ENCODE measurements at places on chromosomes 3 and 15. TPM values are rescaled to one million over a fixed set of nuclear protein-coding genes. Genes with fewer than 3 reads are reported as not detected.

MNS1 gene
- 25.4 TPM for polyA plus RNA-seq

CRYGS gene
- polyA plus RNA-seq: 10.1 TPM

UBE2Q2 gene
- 43.4 TPM for polyA plus RNA-seq

IL12A gene
- polyA plus RNA-seq: 0.49 TPM

NME9 gene
- polyA plus RNA-seq: 2.7 TPM

MAGEL2 gene
- polyA plus RNA-seq: 4.6 TPM

C3orf20 gene
- polyA plus RNA-seq: 0.19 TPM

DNA sequence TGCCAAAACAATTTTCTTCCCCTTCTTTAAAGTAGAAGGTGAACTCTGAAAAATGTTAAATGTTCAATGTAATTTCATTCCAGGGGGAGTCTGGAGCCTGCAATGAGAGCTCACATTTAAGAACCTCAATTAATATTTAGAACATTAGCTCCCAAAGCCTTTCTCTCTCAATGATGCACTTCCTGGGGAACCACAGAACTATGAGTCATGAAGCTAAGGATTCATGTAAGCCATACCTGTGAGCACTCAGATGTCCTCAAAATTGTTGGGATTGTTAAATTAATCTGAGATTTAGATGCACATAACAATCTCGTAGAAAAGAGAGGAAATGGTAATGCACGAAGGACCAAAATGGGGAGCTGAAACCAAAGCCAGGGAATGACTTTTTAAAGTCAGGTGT lies 244.2 kb upstream of the LRIG1 start:
- no peak for DNase-seq

DNA sequence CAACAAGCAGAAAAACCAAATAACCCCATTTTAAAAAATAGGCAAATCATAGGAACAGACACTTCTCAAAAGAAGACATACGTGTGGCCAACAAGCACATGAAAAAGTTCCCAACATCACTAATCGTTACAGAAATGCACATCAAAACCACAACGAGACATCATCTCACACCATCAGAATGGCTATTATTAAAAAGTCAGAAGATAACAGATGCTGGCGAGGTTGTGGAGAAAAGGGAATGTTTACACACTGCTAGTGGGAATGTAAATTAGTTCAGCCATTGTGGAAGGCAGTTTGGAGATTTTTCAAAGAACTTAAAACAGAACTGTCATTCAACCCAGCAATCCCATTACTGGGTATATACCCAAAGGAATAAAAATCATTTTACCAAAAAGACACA lies 60.7 kb downstream of the ABI3BP start:
- no peak for DNase-seq

- no peak for DNase-seq
These were observed 52.5 kb upstream of the KCNMB2 start for GRCh38 chr3:178483704-178484103.

DNA sequence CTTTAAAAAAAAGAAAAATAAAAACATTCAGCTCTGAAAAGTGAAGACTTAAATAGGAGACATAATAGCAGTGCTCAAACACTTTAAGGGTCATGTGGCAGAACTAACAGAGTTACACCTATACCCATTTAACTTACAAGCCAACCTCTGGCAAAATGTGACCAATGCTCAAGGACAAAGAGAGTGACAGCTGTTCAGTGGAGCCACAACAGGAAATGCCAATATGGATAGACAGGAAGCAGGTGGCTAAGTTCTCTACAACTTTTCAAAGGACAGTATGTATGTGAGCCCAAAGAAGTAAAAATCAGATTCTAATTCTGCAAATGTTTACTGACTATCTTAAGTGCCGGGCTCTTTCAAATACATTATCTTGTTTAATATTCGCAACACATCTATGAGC lies 3.4 kb downstream of the TMCC1 start:
- no peak for DNase-seq

GRCh38 chr3:29156086-29156715 lies 124.7 kb upstream of the RBMS3 start:
- DNase-seq: no peak

DNA sequence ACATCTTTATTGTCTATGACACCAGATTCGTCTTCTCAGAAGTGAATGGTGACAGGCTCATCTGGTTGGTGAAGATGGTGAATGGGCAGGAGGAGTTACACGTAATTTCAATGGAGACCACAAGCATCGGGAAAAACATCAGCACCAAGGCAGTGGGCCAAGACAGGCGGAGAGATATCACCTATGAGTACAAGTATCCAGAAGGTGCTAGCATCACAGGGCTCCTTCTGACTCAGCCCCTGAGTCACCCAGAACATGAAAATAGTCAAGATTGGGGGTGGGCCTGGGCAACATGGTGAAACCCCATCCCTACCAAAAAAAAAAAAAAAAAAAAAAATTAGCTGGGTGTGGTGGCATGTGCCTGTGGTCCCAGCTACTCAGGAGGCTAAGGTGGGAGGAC lies 32.6 kb downstream of the TGM4 start:
- DNase-seq: no peak

DNA sequence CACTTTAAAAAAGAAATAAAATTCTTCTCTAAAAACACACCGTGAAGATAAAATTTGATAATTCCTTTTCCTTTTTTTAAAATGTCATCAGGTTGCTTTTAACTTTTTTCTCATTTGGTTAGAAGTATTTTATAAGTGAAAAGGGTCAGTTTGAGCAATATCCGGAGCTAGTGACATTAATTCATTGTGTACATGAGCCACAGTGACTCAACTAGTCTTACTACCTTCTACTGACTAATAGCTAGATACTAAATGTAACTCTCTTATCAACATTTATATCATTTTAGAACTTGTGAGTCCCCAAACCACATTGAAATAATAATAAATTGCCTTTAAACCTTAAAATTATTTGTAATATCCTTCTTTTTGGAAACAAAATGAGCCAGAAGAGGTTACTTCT lies 101.2 kb upstream of the ZBTB20 start:
- no peak for DNase-seq

- no peak for DNase-seq
These were observed 11.3 kb downstream of the SLCO2A1 start for GRCh38 chr3:134018406-134018805.

DNA sequence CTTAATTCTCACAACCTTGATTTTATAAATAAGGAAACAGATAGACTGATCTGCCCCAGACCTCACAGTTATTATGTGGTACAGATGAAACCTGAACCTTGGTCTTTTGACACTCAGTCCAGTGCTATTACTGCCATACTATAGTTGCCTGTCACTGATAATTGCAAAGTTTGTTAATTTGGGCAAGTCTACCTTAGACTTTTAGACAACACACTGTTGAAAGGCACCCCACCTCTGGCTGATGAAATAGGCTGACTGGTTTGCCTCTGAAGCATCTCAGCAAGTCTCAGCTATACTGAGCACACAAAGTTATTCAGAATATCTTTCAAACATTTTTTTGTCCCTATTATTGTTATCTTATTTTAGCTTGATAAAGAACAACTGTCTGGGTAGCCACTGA lies 53.1 kb upstream of the MAP4 start:
- DNase-seq: no peak

GRCh38 chr3:108241721-108242120 lies 19.5 kb upstream of the IFT57 start:
- DNase-seq: no peak

GRCh38 chr3:138850151-138850550 lies 15.4 kb upstream of the PIK3CB start:
- no peak for DNase-seq

DNA sequence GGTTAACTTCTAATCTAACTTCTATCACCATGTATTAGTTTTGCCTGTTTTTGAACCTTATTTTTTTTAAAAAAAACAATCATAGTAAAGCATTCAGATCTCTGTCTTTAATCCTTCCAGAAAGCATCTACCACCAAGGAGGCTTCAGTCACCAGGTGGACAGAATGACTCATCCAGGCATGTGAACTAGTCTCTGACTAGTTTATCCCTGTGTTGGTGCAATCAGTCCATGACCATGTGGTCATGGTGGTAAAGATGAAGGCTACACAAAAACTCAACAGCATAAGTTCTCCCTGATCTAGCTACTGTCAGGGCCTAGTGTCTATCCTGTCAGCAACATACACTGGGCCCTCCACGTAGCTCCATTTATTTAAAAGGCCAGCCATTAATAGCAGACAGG lies 750.6 kb downstream of the AGBL1 start:
- DNase-seq: no peak

GRCh38 chr3:53801319-53801718 lies 44.9 kb downstream of the CHDH start:
- DNase-seq: no peak

GRCh38 chr3:179853176-179853575 lies 183.6 kb downstream of the PEX5L start:
- no peak for DNase-seq

- DNase-seq: no peak
These were observed 88.6 kb upstream of the COL6A5 start for GRCh38 chr3:130256821-130257340.

- DNase-seq: no peak
These were observed 171.8 kb upstream of the PROK2 start for GRCh38 chr3:71956716-71957115.

DNA sequence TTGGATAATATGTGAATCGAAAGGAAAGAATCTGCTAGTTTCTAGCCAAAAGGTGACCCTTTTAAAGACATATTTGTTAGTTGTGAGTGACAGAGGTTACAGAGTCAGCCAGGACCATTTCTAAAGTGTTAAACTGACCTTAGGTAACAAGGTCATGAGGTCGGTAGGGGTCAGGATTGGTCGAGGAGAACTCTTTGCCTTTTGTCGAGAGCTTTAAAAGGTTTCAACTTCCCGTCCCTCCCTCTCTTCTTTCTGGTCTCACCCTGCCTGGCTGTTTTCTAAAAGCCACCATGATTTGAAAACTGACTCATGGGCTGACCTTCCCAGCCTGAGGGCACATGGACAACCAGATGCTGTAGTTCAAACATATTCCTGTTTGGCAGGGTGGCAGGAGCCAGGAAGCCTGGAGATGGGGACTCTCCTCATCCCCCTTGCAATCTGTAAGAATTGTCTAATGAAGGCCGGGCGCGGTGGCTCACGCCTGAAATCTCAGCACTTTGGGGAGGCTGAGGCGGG lies 25.8 kb upstream of the PRTG start:
- DNase-seq: no peak

GRCh38 chr3:51977446-51978142 lies 2.7 kb downstream of the ABHD14A start:
- no peak for DNase-seq

- DNase-seq: no peak
These were observed 37.1 kb downstream of the CPA3 start for GRCh38 chr3:148901987-148902791.

DNA sequence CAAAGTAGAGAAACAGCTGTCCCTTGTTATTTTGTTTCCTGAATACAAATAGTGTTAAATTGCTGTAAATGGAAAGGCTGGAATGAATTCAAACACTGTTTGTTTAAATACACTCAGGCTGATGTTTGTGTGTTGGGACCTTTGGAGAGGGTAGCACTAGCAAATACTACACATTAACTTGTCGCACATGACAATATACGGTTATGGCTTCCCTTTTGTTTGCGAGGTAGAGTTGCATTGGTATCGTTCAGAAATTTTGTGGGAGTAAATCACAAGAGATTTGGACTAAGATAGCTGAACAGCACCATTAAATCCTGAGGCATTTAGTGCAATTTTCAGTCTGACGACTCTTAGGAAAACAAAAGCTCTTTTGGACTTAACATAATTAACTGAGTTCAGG lies 213.0 kb upstream of the ROBO2 start:
- peak; percentile 82 for DNase-seq

DNA sequence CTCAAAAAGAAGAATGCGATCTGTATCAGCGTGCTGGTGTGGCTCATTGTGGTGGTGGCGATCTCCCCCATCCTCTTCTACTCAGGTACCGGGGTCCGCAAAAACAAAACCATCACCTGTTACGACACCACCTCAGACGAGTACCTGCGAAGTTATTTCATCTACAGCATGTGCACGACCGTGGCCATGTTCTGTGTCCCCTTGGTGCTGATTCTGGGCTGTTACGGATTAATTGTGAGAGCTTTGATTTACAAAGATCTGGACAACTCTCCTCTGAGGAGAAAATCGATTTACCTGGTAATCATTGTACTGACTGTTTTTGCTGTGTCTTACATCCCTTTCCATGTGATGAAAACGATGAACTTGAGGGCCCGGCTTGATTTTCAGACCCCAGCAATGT lies 1.3 kb downstream of the P2RY1 start:
- DNase-seq: no peak
